ENCODE measurements at places on chromosomes 6 and 20. TPM values are rescaled to one million over a fixed set of nuclear protein-coding genes. Genes with fewer than 3 reads are reported as not detected.

C6orf58 gene
- 1.1 TPM for polyA plus RNA-seq

PTGIS gene
- 29.7 TPM for polyA plus RNA-seq

DYNLRB1 gene
- 135 TPM for polyA plus RNA-seq

EPB41L1 gene
- 32.1 TPM for polyA plus RNA-seq

CTCFL gene
- 0.20 TPM for polyA plus RNA-seq

HLA-DQA1 gene
- polyA plus RNA-seq: 5.3 TPM

All from muscle of back (tissue), 13 donors.